ENCODE measurements at places on chromosomes 12 and 14. TPM values are rescaled to one million over a fixed set of nuclear protein-coding genes. Genes with fewer than 3 reads are reported as not detected.
A peak's percentile ranks its signal among the peaks of the same experiment; 100 is the strongest.

DNA sequence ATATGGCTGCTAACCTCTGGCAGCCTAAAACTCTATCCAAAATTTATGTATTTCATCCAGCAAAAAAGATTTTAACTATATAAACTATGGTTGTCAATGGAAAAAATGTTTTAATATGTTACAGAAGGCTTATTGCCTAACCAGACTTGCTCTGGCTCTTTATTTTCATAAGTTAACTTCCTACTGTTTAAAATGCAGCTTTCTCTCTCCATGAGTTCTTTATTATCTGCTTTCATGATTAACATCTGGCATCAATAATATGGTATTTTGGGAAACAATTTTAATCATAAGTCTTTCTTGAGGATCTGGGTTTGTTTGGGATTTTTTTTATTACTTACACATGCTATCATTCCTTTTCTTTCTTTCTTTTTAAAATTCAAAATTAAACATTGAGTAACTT lies 20.5 kb downstream of the KERA start:
- no peak for DNase-seq
- no peak overlapping the region for H3K27ac ChIP-seq
- no peaks in the 10 kb centered on the region for H3K36me3 ChIP-seq

Gene PTPRQ
- 0.36 TPM for total RNA-seq

GRCh38 chr12:131094831-131095805 lies 141.4 kb downstream of the ADGRD1 start:
- H3K27ac ChIP-seq, result no peak overlapping the region
- no peaks in the 10 kb centered on the region for H3K4me1 ChIP-seq
- H3K27me3 ChIP-seq, result no peaks in the 10 kb centered on the region
- no peaks in the 10 kb centered on the region for H3K36me3 ChIP-seq

DNA sequence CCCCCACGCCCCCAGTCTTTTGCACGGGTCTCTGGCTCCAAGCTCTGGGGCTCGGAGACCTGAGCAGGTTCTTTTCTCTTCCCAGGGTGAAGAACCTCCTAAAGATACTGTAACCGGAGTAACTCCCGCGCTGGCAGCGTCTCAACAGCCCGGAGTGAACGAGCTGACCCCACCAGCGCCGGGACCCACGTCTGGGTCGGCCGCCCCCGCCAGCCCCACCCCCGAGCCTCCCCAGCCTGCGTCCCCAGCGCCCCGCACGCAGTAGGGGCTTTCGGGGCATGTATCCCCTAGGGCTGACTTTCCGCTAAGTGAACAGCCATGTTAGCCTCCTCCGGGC lies 858 bp downstream of the SLC35F4 start:
- no peak for DNase-seq
- no peaks in the 10 kb centered on the region for H3K4me1 ChIP-seq
- H3K36me3 ChIP-seq, result no peaks in the 10 kb centered on the region
- no peak overlapping the region for H3K27ac ChIP-seq
- H3K27me3 ChIP-seq, result peaks cover 56% of the 10 kb centered on the region

DNA sequence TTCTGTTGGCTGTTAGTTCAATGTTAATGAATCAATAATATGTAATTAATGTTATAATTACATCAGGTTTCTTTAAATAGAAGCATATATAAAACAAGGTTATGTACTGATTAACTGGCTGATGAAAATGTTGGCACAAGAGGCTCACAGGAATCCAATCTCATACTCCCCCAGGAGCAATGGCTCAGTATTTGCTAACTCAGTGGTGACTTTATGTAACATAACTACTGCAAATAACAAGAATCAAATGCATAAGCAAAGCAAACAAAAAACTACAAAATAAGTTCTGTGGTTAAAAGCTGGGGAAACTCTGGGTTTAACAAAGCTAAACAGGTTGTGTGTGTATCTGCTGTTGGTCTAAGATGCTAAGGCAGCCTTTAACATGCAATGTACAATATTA lies 27.7 kb upstream of the BBS10 start:
- no peaks in the 10 kb centered on the region for H3K36me3 ChIP-seq
- DNase-seq, result no peak
- H3K27ac ChIP-seq, result no peak overlapping the region
- H3K4me1 ChIP-seq, result no peaks in the 10 kb centered on the region
- no peaks in the 10 kb centered on the region for H3K27me3 ChIP-seq
- H3K4me3 ChIP-seq, result no peak overlapping the region

- H3K27me3 ChIP-seq, result no peaks in the 10 kb centered on the region
- H3K36me3 ChIP-seq, result no peaks in the 10 kb centered on the region
- no peak for DNase-seq
- H3K4me3 ChIP-seq, result no peak overlapping the region
Measured at GRCh38 chr14:69527635-69528034, 43.1 kb downstream of the PLEKHD1 start.

DNA sequence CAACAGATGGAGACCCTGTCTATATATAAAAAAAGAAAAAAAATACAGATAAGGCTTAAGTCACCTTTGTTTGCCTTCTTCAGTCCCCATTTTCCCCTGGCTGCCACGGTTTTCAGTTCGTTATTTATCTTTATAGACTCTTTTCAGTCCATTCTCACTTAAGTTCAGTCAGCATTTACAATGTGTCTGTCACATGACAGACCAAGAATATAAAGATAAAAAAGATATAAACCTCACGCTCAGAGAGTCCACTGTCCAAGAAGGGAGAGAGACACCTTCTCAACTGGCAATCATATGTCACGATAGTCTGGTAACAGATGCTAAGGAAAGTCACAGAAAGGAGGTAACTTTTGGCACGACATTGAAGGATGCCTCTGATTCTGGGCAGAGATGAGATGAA lies 13.4 kb upstream of the POLR3B start:
- H3K27me3 ChIP-seq, result no peaks in the 10 kb centered on the region
- no peak for DNase-seq
- no peaks in the 10 kb centered on the region for H3K4me1 ChIP-seq
- peaks cover 3% of the 10 kb centered on the region for H3K36me3 ChIP-seq
- H3K27ac ChIP-seq, result peak overlapping the region; percentile 61
- no peak overlapping the region for H3K4me3 ChIP-seq

Gene FAM181A
- total RNA-seq, result not detected

DNA sequence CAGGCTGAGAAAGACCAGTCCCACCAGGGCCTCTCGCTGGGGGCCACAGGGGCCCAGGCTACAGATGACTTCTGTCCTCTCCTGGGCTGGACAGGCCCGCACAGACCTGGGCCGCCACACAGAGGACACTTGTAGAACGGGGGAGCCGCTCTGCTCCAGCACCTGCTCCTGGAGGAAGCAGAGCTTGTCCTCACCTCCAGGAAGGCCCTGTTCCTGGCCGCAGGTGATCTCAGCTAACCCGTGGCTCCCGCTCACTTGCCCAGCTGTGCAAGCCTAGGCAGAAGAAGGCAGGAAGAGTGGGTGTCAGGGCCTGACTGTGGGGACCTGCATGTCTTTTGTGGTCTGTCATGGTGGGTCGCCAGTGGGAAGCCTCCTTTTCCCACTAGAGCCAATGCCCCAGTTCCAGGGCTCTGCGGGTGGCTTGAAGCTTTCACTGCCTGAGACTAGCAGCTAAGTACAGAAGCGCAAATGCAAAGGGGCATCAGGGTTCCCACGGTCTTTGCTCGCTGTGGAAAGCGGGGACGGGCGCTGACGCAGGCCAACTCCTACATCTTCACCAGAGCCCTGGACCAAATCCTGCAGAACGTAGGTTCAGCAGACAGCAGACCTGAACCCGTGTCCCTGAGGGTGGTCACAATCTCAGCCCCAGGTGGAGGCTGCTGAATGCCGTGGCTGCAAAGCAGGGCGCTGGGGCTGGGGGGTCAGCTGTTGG lies 8.8 kb upstream of the CEP170B start:
- no peaks in the 10 kb centered on the region for H3K4me1 ChIP-seq
- no peak overlapping the region for H3K4me3 ChIP-seq
- no peaks in the 10 kb centered on the region for H3K36me3 ChIP-seq
- no peak for DNase-seq

Gene CDC42BPB
- total RNA-seq, result 82.3 TPM

Gene IL22
- not detected for total RNA-seq

DNA sequence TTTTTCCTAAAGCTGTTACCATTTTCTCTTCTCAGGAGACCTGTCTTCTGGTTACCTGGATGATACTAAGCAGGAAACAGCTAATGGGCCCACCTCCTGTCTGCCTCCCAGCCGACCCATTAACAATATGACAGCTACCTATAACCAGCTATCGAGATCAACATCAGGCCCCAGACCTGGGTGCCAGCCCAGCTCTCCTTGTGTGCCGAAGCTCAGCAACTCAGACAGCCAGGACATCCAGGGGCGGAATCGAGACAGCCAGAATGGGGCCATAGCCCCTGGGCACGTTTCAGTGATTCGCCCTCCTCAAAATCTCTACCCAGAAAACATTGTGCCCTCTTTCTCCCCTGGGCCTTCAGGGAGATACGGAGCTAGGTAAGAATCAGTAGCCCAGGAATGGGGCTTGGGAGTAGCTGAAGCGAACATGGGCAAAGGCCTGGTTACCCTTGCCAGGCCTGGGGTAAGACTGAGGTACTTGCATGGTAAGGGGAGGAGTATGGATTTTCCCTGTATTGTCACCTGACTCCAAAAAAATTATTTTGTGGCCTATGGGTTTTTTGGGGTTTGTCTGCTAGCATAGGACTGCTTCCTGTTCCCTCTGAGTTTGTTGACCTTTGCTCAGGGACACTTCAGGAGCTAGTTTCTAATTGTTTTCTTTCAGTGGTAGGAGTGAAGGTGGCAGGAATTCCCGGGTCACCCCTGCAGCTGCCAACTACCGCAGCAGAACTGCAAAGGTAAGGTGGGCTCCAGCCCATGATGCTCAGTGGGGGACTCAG lies 26.6 kb downstream of the TRAFD1 start:
- no peaks in the 10 kb centered on the region for H3K27me3 ChIP-seq

Gene NR1H4
- not detected for total RNA-seq

Gene LAG3
- 3.3 TPM for total RNA-seq

Gene PZP
- 0.28 TPM for total RNA-seq

- DNase-seq, result no peak
- peak within 1 kb of the TSS; percentile 43 for H3K4me3 ChIP-seq
- peaks cover 3% of the 10 kb centered on the region for H3K27me3 ChIP-seq
- H3K27ac ChIP-seq, result peak within 1 kb of the TSS; percentile 91
Measured at GRCh38 chr14:105486163-105486973, at the start of gene CRIP1. Gene CRIP1, plus strand, starts transcription at chr14:105486886. Its CDS starts 374 bp downstream, at chr14:105487260.

DNA sequence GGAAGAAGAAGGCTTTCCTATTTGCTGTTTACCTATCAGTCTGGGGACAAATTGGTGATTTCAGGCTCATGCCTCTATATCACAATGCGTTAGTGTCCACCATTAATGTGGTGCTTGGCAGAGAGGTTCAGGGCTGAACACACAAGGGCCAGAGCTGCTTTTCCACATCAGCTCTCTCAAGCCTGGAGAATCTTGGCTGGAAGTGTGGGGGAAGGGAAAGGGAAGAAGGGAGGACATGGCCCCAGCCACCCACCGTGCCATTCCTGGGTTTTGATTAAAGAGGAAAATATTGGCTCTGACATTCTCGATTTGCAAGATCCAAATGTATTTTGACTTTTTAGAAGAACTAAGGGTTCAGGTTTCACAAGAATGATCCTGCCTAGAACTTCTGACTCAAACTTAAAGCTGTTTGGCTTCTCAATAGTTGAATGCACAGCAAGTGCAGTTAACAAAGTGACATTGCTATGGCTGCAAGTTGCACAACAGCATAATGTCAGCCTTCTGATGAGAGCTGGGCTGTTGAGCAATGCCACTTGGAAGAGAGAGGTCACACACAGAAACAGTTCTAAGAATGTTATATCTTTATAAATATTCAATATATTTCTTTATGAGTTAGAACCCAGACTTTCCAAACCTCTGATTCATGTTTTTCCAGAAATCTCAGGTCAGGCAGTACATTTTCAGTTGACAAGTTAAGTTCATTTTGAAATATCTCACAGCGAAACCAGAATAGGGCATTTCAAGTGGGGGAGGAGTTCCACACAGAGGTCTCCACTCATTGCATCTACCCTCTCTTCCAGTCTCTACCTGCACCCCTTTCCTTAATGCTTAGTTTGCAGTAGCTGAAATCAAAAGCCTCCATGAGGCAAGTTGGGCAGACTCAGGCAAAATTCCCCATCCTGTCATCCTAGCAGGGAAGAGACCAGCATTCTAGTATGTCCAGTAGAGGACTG lies 25.3 kb downstream of the IGF1 start:
- no peak overlapping the region for H3K27ac ChIP-seq
- no peaks in the 10 kb centered on the region for H3K4me1 ChIP-seq
- no peaks in the 10 kb centered on the region for H3K36me3 ChIP-seq
- no peaks in the 10 kb centered on the region for H3K27me3 ChIP-seq
- H3K4me3 ChIP-seq, result no peak overlapping the region

Gene NRXN3
- total RNA-seq, result 40.7 TPM

Gene RASSF3
- 143 TPM for total RNA-seq

DNA sequence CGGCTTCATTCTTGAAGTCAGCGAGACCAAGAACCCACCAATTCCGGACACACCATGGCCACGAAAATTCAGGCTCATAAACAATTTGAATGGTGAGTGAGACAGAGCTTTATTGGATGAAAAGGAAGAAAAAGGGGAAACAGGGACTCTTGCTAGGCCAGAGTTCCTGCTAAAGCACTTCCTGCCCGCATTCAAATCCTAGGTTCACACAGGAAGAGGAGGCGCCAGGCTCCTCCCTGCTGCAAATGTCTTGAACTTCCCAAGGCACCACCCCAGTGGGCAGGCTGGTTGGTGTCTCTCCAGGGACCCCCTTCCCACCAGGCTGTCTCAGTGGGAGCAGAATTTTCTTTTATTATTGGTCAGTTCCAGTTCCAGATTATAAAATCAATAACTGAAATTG lies 121.2 kb downstream of the FSCB start:
- DNase-seq, result no peak
- no peak overlapping the region for H3K27ac ChIP-seq
- H3K27me3 ChIP-seq, result no peaks in the 10 kb centered on the region

DNA sequence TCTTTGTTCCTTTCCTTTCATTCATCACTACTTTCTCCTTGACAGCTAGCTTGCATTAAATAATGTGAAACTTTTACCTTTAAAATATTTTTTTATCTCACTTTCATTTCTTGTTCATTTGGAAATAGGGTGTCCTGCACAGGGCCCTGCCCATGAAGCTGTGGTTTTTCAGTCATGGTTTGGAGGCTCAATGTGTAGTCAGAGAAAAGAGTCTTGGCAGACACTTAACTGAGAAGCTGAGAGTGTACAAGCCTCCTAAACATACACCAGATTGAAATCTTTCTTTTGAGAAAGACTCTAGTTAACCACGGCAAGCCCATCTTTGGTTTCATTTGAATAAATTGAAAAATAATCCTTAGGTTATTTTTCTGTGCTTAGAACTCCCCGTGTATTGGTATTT lies 74.2 kb downstream of the KICS2 start:
- no peaks in the 10 kb centered on the region for H3K4me1 ChIP-seq
- H3K27ac ChIP-seq, result no peak overlapping the region
- peaks cover 12% of the 10 kb centered on the region for H3K36me3 ChIP-seq
- no peaks in the 10 kb centered on the region for H3K27me3 ChIP-seq

Gene SDR9C7
- not detected for total RNA-seq

Gene KRT3
- total RNA-seq, result not detected

- no peaks in the 10 kb centered on the region for H3K4me1 ChIP-seq
- no peaks in the 10 kb centered on the region for H3K36me3 ChIP-seq
- H3K4me3 ChIP-seq, result peak overlapping the region; percentile 57
- peak overlapping the region; percentile 65 for H3K27ac ChIP-seq
- no peak for DNase-seq
- H3K27me3 ChIP-seq, result no peaks in the 10 kb centered on the region
Measured at GRCh38 chr12:124862768-124863415, 772 bp downstream of the SCARB1 start.

Gene ATXN3
- 35.2 TPM for total RNA-seq

All from sigmoid colon (tissue), 7 donors.